Tongue (tissue), 3 donors: ENCODE measurements at places on chromosomes 7 and 10. TPM values are rescaled to one million over a fixed set of nuclear protein-coding genes. Genes with fewer than 3 reads are reported as not detected.

GRCh38 chr10:94644352-94644751 lies 39.2 kb upstream of the CYP2C18 start:
- DNase-seq = no peak

DNA sequence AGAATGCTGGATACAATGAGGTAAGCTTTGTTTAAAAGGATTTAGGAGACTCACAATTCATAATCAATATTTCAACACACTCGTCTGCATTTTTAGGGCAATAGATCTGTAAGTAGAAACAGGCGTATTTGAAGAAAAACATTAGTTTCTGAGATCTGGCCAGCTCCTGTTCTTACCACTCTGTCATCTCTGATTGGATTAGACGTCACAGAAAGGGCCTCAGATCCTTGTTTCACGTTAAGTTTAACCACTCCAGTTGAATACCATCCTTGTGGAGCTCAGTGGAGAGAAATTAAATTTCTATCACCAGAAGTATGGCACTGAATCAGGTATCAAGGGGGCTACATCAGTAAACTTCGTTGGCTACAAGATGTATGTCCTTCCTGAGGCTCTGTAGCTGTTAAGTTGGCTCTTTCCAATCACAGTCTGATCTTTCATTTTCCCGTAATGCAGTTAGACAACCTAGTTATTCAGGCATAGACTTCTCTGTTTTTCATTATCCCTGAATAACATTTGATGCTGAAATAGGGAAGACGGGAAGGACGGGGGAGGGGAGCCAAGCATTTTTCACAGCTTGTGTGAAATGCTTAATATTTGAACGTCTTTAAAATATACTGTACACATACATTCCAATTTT lies 659.2 kb upstream of the GALNT17 start:
- peak; percentile 33 for DNase-seq

DNA sequence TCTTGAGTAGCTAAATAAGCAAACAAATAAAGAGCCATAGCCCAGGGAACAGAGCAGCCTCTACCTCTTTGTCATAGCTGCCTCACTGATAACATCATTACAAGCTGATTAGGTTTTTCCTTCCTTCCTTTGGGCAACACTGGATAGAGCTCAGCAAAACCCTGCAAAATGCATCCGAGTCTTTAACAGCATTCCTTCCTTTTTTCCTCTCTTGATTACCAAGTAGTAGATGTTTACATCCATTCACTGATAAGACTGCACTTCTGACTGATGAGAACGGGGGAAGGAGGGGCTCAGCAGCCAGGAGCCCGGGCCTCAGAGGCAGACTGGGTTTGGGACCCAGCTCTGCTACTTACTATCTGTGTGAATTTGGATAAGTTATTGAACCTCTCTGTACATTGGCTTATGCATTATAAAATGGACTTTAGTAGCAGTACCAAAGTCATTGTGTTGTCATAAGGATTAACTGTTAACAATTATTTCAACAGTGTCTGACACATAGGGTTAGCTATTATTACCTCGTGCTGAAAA lies 214.2 kb downstream of the ANK3 start:
- DNase-seq = no peak

The RNF133 gene
- 1.6 TPM for total RNA-seq

DNA sequence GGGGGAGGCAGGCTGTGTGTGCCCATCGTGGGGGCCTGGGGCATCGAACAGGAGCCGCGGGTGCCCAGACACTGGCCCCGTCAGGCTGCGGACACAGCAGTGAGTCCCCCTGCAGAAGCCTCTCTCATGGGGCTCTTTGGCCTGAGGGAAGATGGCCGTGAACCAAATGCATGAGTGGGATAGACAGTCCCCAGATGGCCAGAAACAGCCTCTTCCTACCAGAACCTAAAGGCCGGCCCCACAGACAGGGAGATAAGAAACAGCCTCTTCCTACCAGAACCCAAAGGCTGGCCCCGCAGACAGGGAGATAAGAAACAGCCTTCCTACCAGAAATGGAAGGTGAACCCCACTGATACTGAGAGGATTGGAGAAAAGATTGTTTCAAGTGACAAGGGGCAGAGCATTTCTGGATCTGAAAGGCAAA lies 16.6 kb downstream of the IDI2 start:
- no peak for DNase-seq

- DNase-seq = no peak
Observed at GRCh38 chr10:50545846-50546245, 77.9 kb downstream of the SGMS1 start.

The PTTG1IP2 gene
- not detected for total RNA-seq

The UCN3 gene
- total RNA-seq = not detected

DNA sequence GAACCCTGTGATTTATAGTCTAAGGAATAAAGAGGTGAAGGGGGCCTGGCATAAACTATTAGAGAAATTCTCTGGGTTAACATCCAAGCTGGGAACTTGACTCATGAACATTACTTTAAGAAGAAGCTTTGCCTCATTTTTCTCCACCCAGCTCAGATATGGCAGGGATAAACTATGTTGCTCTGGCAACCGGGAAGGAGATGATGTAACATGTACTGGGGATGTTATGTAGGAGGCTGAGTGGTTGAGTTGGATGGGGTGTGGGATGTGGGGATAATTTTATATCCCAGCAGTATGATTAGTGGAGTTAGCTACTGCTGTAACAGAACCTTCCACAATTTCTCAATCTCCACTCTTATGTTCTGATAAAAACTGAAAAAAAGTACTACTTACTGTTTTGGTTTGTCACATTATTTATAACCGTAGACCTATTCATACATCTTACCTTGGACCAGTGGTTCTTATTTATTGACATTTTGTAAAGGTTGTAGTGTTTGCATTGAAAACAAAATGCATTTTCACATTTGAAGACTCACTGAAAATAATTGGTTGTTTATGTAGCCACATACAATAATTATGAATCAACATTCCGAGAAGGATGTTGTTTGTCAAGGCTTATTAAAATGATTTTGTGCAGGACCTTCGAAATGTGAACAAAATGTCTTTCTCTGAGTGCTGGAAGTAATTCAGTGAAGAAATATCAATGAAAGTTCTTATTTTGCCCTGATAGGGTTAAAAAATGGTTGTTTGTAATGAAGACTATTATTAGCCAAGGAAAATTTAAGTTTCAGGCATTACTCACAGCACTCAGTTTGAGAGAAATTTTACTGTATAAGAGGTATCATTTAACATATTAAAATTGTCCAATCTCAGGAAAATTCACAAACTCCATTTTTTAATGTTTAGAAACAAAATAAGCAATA lies 1.3 kb downstream of the OR2F2 start:
- peak; percentile 27 for DNase-seq

The SH2D4B gene
- not detected for total RNA-seq

The TNS3 gene
- 39.7 TPM for total RNA-seq

The TDRD1 gene
- total RNA-seq = 1.6 TPM

The H2BK1 gene
- not detected for total RNA-seq
